ENCODE measurements at places on chromosomes 2 and 18.

- DNase-seq: no peak
These were observed 446.3 kb downstream of the LPIN1 start for GRCh38 chr2:12192762-12193161.

GRCh38 chr2:126827371-126827770 lies 71.3 kb upstream of the TEX51 start:
- no peak for DNase-seq

DNA sequence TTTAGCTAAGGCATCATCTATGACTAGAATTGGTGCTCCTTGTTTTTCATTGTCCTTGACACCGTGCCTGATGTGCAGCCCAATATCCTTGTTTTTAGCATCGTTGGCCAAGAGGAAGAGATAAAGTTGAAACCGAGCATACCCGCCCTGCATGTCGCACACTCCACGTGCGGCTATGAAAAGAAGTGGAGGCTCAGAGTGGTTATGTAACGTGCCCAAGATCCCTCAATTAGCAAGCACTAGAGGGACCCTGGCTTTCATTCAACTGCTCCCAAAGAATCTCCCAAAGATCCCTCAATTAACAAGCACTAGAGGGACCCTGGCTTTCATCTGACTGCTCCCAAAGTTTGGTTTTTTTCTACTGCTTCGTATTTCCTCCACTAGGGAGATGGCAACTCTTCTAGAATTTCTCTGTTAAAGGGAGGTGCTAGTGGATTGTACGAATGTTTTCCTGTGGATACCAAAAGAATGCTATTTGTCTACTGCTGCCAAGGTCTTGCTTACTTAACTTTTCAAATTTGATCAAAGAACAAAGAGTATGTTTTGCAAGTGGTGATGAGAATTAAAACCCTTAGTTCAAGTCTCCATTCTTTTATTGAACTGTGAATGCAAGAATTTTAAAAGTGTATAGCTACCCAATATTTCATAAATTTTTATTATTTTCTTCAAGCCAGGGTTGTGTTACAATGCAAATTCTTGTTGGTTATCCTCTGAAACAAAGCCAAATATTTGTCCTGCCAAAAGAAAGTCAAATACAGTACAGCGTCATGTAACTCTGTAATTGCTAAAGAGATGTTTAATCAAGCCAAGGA lies 92.1 kb downstream of the AOX1 start:
- DNase-seq: no peak

GRCh38 chr2:18896125-18896764 lies 306.9 kb upstream of the NT5C1B start:
- DNase-seq: no peak

- no peak for DNase-seq
These were observed 8.6 kb downstream of the VRK2 start for GRCh38 chr2:58055033-58055786.

DNA sequence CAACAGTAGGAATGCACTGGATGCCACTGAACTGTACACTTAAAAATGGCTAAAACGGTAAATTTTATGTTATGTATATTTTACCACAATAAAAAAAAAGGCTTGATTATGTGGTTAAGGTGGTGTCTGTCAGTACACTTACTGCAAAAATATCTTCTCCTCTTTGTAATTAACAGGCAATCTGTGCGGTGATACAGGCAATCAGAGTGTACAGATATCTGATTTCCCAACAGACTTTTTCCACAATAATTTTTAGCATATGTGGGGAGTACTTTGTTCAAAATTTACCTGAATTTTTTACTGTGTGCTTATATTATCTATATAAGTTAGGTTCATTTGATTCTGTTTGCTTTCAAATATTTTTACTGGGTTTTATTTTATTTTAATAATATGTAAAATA lies 175.0 kb upstream of the PGAP1 start:
- DNase-seq: no peak

- DNase-seq: no peak
These were observed 45.1 kb upstream of the ATP6V1B1 start for GRCh38 chr2:70890469-70891065.

DNA sequence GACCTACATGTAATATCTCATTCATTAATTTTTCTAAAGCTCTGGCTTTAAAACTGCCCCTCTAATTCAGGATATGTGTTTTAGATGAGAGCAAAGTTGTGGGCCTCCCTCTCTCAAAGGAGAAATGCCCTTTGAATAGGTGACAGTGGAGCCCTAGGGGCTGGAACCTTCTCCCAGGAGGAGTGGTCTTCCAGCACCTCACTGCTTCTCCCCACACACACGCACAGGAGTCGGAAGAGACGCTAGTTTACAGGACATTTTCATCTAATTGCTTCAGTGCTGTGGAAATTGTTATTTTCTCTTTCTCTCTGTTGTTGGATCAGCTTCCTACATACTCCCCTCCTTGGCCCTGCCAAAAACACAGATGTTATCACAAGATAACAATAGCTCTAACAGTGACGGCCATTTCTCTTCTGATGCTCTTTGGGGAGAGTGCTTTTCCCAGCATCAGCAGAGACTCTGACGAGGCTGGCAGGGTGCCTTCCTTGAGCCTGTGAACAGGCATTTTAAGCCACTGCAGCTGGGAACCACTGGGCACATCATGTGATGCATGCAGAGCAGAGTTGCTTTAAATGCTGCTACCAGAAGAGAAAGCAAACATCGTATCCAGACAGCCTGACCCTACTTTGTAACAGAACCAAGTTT lies 209.4 kb upstream of the SP5 start:
- no peak for DNase-seq

DNA sequence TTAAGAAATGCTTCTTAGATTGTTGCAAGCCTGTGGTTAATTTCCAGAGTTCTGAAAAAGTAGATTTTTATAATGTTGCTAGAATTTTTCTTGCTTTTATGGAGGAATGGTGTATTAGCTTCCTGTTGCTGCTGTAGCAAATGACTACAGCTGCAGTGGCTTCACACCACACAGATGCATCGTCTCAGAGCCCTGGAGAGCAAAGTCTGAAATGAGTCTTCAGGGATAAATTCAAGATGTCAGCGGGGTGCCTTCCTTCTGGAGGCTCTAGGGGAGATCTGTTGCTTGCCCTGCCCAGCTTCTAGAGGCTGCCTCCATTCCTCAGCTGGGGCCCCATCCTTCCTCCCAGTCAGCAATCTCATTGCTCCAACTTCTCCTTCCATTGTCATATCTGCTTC lies 187.8 kb downstream of the ZNF516 start:
- DNase-seq: no peak

GRCh38 chr2:135821190-135821589 lies 15.8 kb downstream of the LCT start:
- DNase-seq: no peak

GRCh38 chr2:172098650-172099471 lies 3.8 kb downstream of the DLX2 start:
- no peak for DNase-seq

DNA sequence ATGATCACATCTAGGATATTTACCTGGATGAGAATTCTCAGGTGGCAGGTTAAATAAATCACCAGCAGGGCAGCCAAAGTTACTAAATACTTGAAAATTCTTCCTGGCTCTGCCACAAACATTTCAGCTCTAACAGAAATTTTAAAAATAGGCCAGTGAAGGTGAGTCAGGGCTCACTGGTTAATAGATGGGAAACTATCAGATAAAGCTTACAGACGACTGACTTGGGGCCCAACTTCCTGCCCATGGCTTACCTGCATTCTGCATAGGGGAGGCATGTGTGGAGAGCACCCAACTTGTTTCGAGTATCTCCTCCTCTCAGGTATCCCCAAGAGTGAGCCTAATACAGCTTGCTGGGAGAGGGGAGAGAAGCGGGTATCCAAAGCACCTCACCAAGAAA lies 57.8 kb downstream of the SPRED2 start:
- no peak for DNase-seq

DNA sequence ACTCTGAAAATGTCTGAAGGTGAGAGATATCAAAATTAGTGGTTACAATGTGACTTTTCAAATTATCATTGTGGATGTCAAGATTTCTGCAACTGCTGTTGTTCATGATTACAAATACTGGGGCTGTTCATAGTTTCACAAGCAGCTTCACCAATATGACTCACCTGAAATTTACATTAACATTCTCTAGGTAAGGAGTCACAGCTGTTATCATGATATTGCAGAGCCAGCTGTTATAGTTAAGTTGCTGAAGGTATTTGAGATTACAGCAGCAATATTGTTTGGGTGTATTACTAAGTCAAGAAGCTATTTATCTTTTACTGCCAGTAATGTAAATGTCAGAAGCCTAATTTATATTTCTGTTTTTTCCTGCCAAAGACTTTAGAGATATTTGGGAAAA lies 140.0 kb downstream of the MC4R start:
- DNase-seq: no peak
